ENCODE measurements at places on chromosomes 11 and 22.

GRCh38 chr11:1918436-1919315 is 827 bp upstream of the TNNT3 start:
- no peak for DNase-seq

DNA sequence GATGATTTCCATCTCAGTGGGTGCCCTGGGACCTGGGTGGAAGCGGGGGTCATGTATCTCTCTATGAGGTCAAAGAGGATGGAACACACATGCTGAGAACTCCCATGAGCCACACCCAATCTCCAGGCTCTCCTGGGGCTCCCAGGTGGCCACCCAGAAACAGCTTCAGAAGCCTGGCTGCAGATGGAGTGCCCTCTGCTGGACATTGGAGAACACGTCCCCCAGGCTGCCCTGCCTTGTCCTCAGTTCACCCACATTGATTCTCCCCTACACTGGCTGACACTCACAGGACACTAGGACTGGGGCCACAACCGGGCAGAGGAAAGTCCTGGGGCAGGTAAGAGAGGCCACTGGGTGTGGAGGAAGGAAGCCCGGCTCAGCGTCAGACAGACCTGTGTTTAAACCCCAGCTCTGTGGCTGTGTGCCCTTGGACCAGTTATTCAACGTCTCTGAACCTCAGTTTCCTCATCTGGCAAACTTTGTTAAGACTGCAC is 4.5 kb upstream of the NOL12 start:
- DNase-seq, result peak; percentile 35

DNA sequence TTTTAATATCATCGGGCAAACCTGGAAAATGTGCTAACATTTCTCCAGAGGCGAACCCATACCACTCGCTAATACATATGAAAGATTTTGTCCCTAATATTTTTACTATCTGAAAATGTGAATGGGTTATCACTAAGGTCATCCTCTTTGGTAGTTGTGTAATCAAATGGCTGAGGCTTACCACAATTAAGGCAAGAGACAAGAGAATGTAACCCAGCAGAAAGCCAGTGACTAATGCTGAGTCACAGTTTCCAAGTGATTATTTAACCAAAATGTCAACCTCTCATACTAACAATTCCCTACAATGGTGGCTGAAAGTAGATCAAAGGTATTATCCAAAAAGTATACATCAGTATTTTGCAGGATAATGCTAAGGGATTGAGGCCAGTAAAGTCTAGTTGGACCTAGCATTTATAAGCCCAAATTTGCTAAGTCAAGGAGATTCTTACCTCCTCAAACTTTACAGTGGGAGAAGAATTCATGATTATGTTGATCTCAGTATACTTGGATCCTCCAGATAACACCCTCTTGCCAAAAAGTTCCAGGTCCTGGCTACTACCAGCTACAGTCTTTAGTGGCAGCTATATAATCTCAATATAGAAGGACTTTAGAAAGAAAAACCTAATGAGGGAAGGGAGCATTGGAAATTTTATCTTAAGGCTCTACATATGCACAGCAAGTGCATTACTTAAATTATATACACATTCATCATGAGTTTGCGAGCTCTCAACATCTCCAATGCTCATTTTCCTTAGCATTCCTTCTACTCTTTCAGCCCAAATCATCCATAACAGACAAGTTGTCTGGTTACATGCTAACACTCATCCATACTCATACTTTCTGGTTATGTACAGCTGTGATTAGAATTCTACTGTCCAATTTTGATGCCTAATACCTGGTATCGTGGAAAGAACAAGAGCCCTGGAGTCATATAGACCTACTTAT is 25.4 kb downstream of the SIK3 start:
- DNase-seq, result no peak

DNA sequence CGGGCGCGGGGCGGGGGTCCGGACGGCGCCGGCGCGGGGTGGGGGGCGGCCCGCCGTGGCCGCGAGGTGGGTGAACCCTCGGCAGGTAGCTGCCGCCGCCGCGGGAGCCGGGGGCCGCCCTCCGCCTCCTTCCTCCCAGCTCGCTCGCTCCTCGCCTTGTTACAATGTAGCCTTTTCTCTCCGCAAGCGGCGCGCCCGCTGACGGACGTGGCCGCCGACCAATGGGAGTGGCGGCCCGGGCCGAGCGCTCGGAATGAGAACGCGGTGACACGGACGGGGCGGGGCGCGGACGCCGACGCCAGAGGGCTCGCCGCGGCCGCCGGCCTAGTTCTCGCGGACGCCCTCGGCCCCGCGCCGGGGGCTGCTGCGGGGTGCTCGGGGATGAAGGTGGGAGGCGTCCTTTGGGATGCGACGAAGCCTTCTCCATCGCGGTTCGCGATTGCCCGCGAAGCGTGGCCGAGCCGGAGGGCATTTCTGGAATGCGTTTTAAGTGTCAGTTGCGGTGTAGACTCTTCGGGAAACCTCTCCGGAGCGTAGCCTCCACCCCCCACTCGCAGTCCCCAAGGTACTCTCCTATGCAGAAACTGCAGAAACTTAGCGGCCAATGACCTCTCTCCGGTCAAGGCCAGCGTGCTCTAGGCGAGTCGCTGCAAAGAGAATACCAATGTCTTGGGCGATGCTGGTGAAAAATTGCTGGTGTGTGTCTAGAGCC is 734 bp downstream of the PRDM11 start:
- DNase-seq, result peak; percentile 81

- DNase-seq, result no peak
These were observed 3.3 kb upstream of the B3GNT6 start for GRCh38 chr11:77030834-77031414.

GRCh38 chr11:134086376-134086775 is 17.5 kb downstream of the JAM3 start:
- DNase-seq, result no peak

- peak; percentile 11 for DNase-seq
These were observed 33.1 kb downstream of the DDX10 start for GRCh38 chr11:108697872-108698473.

DNA sequence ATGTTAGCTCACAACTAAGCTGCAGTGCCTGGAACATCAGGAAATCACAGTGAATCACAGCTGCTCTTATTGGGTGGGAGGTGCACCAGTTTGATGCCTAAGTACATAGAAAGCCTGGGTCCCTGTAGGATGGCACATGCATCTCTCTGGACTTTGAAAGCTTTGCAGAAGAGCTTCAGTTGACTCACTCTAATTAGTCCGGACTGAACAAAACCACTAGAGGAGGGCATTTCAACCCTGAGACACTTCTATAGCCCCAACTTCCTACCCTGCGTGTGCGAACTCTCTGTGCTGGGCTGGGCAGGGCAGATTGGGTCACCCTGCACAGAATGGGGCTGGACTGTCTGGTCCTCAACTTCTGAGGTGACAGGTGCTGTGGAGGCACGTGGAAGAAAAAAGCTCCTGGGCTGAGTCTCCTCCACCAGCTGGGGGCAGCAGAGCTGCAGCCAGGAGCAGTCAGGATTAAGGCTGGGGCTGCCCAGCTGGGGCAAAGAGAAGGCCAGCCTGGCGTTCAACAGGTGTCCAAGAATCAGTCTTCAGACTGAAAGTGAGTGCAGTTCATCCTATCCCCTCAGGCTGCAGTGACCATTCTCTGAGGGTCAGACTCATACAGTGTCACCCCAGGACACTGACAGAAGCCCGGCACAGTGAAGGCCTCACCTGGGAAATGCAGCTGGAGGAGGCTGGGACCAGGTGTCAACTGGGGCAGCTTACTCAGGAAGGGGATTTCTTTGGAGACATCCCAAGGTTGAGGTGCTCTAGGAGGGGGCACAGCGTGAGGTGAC is 22.1 kb downstream of the GGTLC2 start:
- DNase-seq, result no peak

GRCh38 chr22:44337678-44338004 is 24.9 kb upstream of the SHISAL1 start:
- no peak for DNase-seq

DNA sequence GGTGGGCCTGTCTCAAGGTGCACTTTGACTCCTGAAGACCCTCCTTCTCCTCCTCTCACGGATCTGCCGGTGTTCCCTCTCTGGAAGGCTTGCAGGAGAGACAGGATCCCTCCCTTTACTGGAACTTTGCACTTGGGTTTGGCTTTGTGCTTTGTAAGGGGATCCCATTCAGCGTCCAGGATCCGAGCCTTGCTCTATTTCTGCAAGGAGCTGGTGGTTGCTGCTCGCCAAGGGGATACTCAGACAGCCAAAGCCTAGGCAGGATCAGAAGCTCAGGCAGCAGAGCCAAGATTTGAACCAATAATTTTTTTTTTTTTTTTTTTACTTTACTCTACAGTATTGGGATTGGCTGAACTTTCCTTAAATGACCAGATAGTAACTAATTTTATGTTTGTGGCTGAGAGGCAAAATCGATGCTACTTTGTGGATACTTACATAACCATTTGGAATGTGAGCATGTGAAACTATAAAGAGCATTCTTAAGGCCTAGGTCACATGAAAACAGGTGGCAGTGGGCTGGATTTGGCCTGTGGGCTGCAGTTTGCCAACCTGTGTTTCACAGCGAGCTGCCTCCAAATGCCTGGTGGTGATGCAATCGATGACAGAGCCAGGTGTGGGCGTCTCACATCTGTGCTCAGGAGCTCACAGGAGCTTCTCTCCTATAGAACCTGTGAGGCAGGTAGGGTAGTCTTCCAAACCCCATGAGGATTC is 25.2 kb downstream of the BCR start:
- no peak for DNase-seq

GRCh38 chr22:46140989-46141928 is 9.1 kb upstream of the PPARA start:
- DNase-seq, result no peak

DNA sequence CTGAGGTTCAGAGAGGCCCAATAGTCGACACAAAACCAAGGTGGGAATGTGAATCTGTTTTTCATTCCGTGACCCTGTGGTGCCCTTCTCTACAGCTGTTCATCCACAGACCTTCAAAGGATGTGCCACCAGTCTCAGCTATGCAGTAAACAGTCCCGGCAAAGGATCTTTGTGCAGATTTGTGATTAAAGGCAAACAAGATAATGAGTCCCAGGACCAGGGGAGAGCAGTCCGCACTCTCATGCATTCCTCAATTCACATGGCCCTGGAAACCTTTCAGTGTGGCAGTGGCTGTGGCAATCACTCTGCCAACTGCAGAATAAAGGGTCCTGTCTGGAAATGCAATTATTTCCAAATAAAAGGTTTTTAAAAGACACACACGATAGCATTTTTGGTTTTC is 418.6 kb downstream of the TENM4 start:
- no peak for DNase-seq

- no peak for DNase-seq
These were observed 55.8 kb upstream of the PRODH start for GRCh38 chr22:18991821-18992442.

DNA sequence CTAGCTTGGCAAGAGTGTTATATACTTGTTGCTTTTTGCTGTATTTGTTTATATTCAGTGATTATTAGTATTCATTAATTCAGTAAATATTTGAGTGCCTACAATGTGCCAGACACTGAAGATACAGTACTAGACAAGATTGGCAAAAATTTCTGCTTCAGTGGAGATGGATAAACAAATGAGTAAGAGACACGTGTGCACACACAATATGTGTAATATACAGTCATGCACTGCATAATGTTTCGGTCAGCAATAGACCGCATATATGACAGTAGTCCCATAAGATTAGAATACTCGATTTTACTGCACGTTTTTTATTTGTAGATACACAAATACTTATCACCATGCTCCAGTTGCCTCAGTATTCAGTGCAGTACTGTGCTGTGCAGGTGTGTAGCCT is 104.9 kb upstream of the GAL start:
- no peak for DNase-seq

GRCh38 chr22:41907436-41908401 is 7.2 kb downstream of the SHISA8 start:
- no peak for DNase-seq

DNA sequence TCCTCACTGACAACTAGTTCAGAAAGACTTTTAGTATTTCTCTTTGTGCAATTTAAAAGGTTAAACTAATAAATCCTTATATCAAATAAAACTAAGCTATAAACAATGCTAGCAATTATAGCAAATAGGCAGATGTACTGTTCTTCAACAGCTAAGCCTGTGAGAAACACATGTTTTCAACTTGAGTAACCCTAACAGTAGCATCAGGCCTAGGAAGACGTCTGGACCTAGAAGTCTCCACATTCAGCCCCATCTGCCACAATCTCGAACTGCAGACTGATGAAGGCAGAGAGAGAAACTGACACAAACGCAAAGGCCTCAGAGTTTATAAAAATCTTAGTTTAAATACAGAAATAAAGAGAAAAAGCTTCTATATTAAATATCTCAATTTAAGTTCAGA is 2.5 kb downstream of the ST13 start:
- DNase-seq, result no peak

GRCh38 chr11:133977067-133977677 is 20.4 kb upstream of the IGSF9B start:
- DNase-seq, result no peak

- DNase-seq, result no peak
These were observed 3.7 kb downstream of the ILK start for GRCh38 chr11:6607190-6607795.

DNA sequence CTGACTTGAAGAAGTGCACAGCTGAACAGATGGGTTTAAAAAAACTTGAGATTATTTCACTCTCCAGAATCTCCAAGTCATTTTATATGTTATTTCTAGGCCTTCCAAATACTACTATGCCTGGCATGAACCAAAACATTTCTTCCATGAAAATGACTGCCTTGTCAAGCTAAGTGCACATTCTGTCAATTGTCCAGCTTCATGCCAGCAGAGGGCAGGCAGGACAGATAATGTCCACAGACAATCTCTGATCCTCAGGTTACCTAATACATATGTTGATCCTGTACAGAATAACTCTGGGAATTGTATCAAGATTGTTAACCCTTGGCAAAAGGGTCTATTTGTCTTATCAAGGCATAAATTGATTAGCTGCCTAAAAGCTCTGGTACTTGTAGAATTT is 229.5 kb downstream of the AASDHPPT start:
- no peak for DNase-seq
